SJSA1 (cell line): ENCODE measurements at places on chromosomes 2 and 18. TPM values are rescaled to one million over a fixed set of nuclear protein-coding genes. Genes with fewer than 3 reads are reported as not detected.

DNA sequence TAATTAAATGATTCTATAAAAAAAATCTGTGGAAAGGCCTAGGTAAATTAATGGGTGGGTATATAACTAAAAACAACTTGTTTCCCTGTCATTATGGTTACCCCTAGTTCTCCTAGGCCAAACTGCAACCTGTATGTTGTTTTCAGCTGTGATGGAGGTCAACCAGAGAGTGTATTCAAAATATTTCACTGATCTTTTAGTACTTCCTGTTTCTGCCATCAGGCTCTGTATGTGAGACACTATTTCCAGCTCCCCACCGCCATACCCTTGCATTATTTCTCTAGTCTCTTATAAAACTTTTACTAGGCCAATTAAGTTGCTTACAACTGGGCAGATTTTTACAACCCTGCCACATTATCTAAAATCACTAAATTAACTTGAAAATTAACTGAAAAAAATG is 21.0 kb upstream of the CDKL4 start:
- no peaks in the 10 kb centered on the region for H3K27me3 ChIP-seq
- 0 out of 2 replicates have a peak, but pooled peaks cover 8% of the 10 kb centered on the region for H3K4me1 ChIP-seq
- no peak for DNase-seq
- H3K4me3 ChIP-seq, result no peak overlapping the region

DNA sequence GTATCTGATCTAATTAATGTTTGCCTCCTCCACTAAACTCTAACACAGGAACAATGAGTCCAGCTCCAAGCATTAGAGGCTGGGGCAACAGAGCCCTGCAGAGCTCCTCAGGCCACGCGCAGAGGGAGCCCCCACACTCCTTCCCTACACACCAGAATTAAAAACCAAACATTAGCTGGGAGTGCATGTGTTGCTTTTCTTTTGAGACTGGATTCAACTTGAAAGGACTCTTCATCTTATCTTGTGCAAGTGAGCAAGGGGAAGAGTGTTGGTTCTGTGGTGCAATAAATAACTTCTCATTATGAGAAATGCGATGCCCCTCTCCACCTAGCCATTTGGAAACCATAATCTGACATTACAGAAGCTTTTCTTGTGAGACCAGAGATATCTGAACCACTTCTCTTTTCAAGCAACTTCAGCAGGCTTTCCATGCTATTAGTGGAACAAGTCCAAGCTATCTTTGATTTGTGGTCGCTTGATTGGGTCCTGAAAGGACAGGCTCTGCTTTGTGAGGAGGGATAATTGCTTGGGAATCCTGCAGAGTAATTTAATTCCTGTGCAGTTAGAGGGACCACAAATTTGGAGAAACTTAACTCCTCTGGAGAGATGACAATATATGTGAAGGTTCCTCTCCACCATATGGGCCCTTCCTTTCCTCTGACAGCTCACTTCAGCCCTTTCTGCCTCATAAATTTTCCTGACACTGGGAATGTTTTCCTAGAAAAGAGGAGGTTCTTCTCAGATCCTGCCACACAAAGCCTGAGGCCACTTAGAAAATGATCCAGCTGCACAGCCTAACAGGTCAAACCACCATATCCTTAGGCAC is 112.5 kb downstream of the ATL2 start:
- no peak overlapping the region for H3K27ac ChIP-seq
- H3K4me1 ChIP-seq, result 0 out of 2 replicates have a peak, but pooled peaks cover 6% of the 10 kb centered on the region
- H3K36me3 ChIP-seq, result no peaks in the 10 kb centered on the region
- H3K4me3 ChIP-seq, result no peak overlapping the region
- no peaks in the 10 kb centered on the region for H3K27me3 ChIP-seq
- DNase-seq, result peak; percentile 18

Gene SETBP1
- total RNA-seq, result 9.9 and 12.6 TPM in 2 replicates

GRCh38 chr2:219278655-219279150 is 463 bp upstream of the DNAJB2 start:
- H3K36me3 ChIP-seq, result peaks cover 28% of the 10 kb centered on the region
- no peaks in the 10 kb centered on the region for H3K27me3 ChIP-seq
- H3K4me3 ChIP-seq, result peak overlapping the region; percentile 58
- DNase-seq, result no peak
- peak overlapping the region; percentile 21; the same call in 1 of the 2 replicates for H3K27ac ChIP-seq

GRCh38 chr2:23375448-23375847 is 9.5 kb upstream of the KLHL29 start:
- no peaks in the 10 kb centered on the region for H3K36me3 ChIP-seq
- no peak overlapping the region for H3K4me3 ChIP-seq
- H3K27ac ChIP-seq, result no peak overlapping the region
- no peak for DNase-seq
- no peaks in the 10 kb centered on the region for H3K27me3 ChIP-seq

GRCh38 chr2:102018823-102019445 is 27.2 kb downstream of the IL1R2 start:
- H3K4me1 ChIP-seq, result peaks cover 29% of the 10 kb centered on the region
- no peaks in the 10 kb centered on the region for H3K36me3 ChIP-seq
- no peak overlapping the region for H3K4me3 ChIP-seq
- DNase-seq, result no peak
- H3K27ac ChIP-seq, result no peak overlapping the region; the same call in none of the 2 replicates

- peak overlapping the region; percentile 23 for H3K27ac ChIP-seq
- H3K4me3 ChIP-seq, result no peak overlapping the region
- H3K36me3 ChIP-seq, result no peaks in the 10 kb centered on the region
- no peaks in the 10 kb centered on the region for H3K27me3 ChIP-seq
- peak; percentile 51 for DNase-seq
- H3K4me1 ChIP-seq, result peaks cover 11% of the 10 kb centered on the region
Observed at GRCh38 chr18:22674272-22674671, 256.6 kb upstream of the CTAGE1 start.

DNA sequence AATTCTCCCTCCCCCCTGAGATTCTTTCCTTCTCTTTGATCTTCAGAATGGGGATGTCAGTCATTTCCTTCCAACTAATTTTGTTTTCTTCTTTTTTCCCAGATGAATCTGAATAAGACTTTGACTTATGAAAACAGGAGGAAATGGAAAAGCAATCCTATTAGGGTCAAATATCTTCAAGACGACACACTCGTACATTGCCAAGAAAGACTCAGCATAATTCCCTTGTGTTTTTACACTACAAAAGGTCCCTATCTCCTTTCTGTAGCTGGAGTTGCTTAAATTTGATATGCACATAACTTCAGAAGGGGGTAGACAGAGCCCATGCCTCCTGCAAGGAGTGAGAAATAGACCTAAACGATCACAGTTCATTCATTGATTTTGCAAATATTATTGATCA is 230.3 kb upstream of the RBBP8 start:
- 0 out of 2 replicates have a peak, but pooled peaks cover 7% of the 10 kb centered on the region for H3K4me1 ChIP-seq
- H3K27me3 ChIP-seq, result no peaks in the 10 kb centered on the region
- no peaks in the 10 kb centered on the region for H3K36me3 ChIP-seq
- H3K27ac ChIP-seq, result no peak overlapping the region
- no peak for DNase-seq
- no peak overlapping the region for H3K4me3 ChIP-seq

DNA sequence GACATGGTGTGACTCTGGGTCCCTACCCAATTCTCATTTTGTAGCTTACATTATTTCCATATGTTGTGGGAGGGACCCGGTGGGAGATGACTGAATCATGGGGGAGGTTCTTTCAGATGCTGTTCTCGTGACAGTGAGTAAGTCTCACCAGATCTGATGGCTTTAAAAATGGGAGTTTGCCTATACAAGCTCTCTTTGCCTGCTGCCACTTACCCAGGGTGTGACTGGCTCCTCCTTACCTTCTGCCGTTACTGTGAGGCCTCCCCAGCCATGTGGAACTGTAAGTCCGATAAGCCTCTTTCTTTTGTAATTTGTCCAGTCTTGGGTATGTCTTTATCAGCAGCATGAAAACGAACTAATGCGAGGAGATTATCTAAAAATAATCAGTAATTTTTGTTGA is 1683.2 kb upstream of the SLC39A10 start:
- no peak for DNase-seq
- no peaks in the 10 kb centered on the region for H3K36me3 ChIP-seq
- H3K4me1 ChIP-seq, result no peaks in the 10 kb centered on the region
- H3K4me3 ChIP-seq, result no peak overlapping the region
- no peaks in the 10 kb centered on the region for H3K27me3 ChIP-seq

- no peak overlapping the region for H3K27ac ChIP-seq
- no peak for DNase-seq
- no peak overlapping the region for H3K4me3 ChIP-seq
- H3K36me3 ChIP-seq, result no peaks in the 10 kb centered on the region
- H3K27me3 ChIP-seq, result no peaks in the 10 kb centered on the region
Observed at GRCh38 chr18:53411511-53411910, 813.0 kb downstream of the MBD2 start.

- no peaks in the 10 kb centered on the region; the same call in 1 of the 2 replicates for H3K36me3 ChIP-seq
- DNase-seq, result peak; percentile 42
- H3K27me3 ChIP-seq, result no peaks in the 10 kb centered on the region
- H3K4me1 ChIP-seq, result peaks cover 20% of the 10 kb centered on the region
- no peak overlapping the region for H3K27ac ChIP-seq
Observed at GRCh38 chr2:45652090-45653031, 886 bp downstream of the PRKCE start.

DNA sequence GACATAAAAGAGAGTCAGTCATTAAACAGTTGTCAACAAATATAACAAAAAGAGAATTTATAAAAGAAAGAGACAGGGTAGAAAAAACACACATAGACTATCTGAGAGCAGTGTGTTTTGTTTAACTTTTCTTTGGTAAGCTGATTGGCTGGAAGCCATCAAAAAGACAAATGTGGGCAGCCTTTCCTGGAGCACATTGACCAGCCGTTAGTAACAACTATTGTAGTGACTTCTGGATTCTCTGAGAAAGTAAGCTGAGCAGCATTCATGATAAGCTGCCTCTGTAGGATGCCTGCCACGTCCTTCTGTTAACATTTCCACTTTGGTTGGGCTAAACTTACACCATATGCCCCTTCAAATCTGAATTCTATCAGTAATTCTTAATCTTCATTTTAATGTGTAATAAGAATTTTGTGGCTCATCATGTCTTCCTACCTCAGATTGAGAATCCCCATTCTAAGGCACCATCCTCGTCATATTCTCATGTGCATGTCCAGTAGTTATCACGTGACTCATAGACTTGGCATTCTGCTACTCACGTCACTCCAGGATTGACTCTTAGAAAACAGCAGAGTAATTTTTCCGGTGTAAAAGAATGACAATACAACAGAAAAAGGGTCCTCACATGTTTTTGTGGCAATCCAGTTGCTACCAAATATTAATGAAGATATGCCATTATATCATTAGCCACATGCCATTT is 43.4 kb upstream of the DNAJC10 start:
- peaks cover 6% of the 10 kb centered on the region for H3K4me1 ChIP-seq
- H3K27me3 ChIP-seq, result no peaks in the 10 kb centered on the region
- H3K27ac ChIP-seq, result no peak overlapping the region

Gene UBXN2A
- total RNA-seq, result 21.0 and 34.3 TPM in 2 replicates
